Right lung (tissue), 10 donors: ENCODE measurements at places on chromosomes 7 and 10.

DNA sequence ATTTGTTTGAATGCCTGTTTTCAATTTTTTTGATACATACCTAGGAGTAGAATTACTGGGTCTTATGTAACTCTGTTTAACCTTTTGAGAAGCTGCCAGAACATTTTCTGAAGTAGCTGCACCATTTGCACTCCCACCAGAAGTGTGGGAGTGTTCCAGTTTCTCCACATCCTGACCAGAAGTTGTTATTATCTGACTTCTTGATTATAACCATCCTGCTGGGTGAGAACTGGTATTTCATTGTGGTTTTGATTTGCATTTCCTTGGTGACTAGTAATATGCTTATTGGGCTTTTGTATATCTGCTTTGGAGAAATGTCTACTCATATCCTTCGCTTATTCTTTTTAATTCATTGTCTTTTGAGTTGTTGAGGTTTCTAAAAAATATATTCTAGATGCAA is 117.2 kb upstream of the GLCCI1 start:
- no peak for DNase-seq

GRCh38 chr10:2933924-2934323 is 133.4 kb upstream of the PFKP start:
- no peak for DNase-seq

DNA sequence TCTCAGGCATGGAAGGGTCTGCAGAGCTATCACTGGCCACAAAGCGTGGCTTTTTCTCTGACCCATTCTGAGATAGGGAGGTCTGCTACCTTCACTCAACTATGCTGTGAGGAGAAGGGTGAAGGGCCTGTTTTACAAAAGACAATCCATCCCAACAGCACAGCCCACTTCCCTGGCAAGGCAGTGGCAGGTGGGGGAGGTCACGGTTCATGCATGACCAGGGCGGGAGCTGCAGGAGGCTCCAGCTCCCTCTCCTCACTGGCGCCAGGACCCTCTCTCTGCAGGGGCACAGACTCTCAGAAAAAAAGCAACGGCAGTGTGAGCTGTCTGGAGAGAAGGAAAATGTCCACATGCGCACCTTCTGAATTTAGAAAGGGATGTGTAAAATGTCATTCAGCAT is 28.5 kb downstream of the GRB10 start:
- DNase-seq = no peak

DNA sequence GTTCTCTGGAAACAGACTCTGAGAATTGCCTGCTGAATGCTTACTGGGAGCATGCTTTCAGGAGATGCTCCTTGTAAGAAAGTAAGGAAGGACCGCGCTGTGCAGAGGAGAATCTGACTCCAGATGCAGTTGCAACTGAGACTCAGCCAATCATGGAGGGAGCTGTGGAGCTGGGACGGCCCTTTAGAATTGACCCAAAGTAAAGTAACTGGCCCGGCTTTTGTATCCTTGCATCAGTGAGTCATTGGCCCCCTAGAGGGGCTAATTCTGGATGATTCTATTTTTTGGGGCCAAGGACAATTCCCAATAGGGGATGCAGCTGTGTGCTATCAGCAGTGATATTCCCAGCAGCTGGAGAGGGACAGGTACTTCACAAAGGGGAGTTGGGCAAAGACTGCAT is 170.4 kb downstream of the PTEN start:
- no peak for DNase-seq

GRCh38 chr10:27368706-27369105 is 128.1 kb upstream of the ACBD5 start:
- DNase-seq = no peak

- DNase-seq = no peak
These were observed 31.9 kb upstream of the SMKR1 start for GRCh38 chr7:129470411-129470810.

DNA sequence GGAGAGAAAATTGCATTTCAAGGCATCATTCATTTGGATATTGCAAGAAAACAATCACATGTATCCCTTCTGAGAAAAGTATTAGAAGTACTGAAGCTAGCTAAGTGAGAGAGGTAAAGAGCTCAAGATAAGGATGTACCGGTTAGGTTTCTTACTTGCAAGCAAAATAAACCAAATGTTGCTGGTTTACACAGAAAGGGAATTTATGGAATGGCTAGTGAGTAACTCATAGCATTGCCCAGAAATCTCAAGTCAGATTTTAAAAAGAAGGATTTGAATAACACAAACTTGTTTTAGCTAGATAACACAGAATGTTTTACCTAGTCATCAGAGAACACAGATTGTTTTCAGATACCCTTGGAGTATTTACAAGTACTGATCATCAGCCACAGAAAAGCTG is 30.6 kb downstream of the KLHL7 start:
- DNase-seq = no peak

DNA sequence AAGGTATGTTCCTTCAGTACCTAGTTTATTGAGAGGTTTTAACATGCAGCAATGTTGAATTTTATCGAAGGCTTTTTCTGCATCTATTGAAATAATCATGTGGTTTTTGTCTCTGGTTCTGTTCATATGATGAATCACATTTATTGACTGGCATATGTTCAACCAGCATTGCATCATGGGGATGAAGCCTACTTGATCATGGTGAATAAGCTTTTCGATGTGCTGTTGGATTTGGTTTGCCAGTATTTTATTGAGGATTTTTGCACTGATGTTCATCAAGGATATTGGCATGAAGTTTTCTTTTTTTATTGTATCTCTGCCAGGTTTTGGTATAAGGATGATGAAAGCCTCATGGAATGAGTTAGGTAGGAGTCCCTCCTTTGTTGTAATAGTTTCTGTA is 204.0 kb upstream of the GNAI1 start:
- DNase-seq = no peak

GRCh38 chr7:105277341-105277740 is 111.4 kb downstream of the SRPK2 start:
- DNase-seq = no peak

GRCh38 chr7:24578052-24578451 is 4.8 kb downstream of the PALS2 start:
- DNase-seq = no peak

- DNase-seq = no peak
These were observed 85.4 kb upstream of the AFAP1L2 start for GRCh38 chr10:114489521-114490310.

GRCh38 chr10:64379898-64380297 is 858.7 kb downstream of the REEP3 start:
- DNase-seq = no peak
